Bronchial smooth muscle cell (primary cell): ENCODE measurements at places on chromosomes 16 and 17. TPM values are rescaled to one million over a fixed set of nuclear protein-coding genes. Genes with fewer than 3 reads are reported as not detected.

The TPSG1 gene
- total RNA-seq, result not detected in 2 replicates

The SLC2A4 gene
- total RNA-seq, result 0.09 and 0.16 TPM in 2 replicates

The CMTM1 gene
- 0.95 and 1.5 TPM in 2 replicates for total RNA-seq

The ABCC11 gene
- total RNA-seq, result 0.26 and 0.32 TPM in 2 replicates

The MYL4 gene
- not detected in 2 replicates for total RNA-seq

The SNAI3 gene
- total RNA-seq, result under 0.01 TPM in 1 of 2 replicates, not detected in the other

The CDH3 gene
- 0.16 and 1.3 TPM in 2 replicates for total RNA-seq

The NDUFAB1 gene
- 36.8 and 53.0 TPM in 2 replicates for total RNA-seq

The METTL16 gene
- total RNA-seq, result 8.6 and 10.4 TPM in 2 replicates

The TRAP1 gene
- total RNA-seq, result 36.4 and 48.9 TPM in 2 replicates

The MSLN gene
- not detected in 2 replicates for total RNA-seq

The TK1 gene
- total RNA-seq, result 14.1 and 31.1 TPM in 2 replicates

The SHISA6 gene
- not detected in 2 replicates for total RNA-seq

The LUC7L gene
- total RNA-seq, result 23.3 and 28.8 TPM in 2 replicates

The ZMYND15 gene
- total RNA-seq, result 0.09 TPM in 1 of 2 replicates, not detected in the other

The KRT27 gene
- total RNA-seq, result not detected in 2 replicates

The SLC5A11 gene
- not detected in 2 replicates for total RNA-seq

The CYBC1 gene
- total RNA-seq, result 49.2 and 65.9 TPM in 2 replicates

The PRM3 gene
- not detected in 2 replicates for total RNA-seq

The SGSH gene
- 18.0 and 19.7 TPM in 2 replicates for total RNA-seq

The BAIAP3 gene
- total RNA-seq, result 0.32 and 0.34 TPM in 2 replicates

The MYH1 gene
- total RNA-seq, result not detected in 2 replicates

The FBXL16 gene
- total RNA-seq, result under 0.01 and 0.09 TPM in 2 replicates

The PRSS8 gene
- total RNA-seq, result 0.09 TPM in 1 of 2 replicates, not detected in the other

The CENPT gene
- total RNA-seq, result 21.2 and 22.5 TPM in 2 replicates

The CDRT15L2 gene
- total RNA-seq, result not detected in 2 replicates

The KRTAP1-5 gene
- total RNA-seq, result not detected in 2 replicates

The EVI2B gene
- 0.16 TPM in 1 of 2 replicates, not detected in the other for total RNA-seq

The RHOT1 gene
- total RNA-seq, result 23.2 and 32.8 TPM in 2 replicates

The C16orf89 gene
- 2.5 TPM in 1 of 2 replicates, not detected in the other for total RNA-seq

The CHCT1 gene
- not detected in 2 replicates for total RNA-seq

The MAPT gene
- 0.32 and 0.60 TPM in 2 replicates for total RNA-seq

The GNPTG gene
- 45.9 and 58.0 TPM in 2 replicates for total RNA-seq

The TBC1D28 gene
- not detected in 2 replicates for total RNA-seq

The ZFP3 gene
- 0.69 and 1.3 TPM in 2 replicates for total RNA-seq

The PRSS21 gene
- total RNA-seq, result 1.6 TPM in 1 of 2 replicates, not detected in the other

The C1QTNF8 gene
- not detected in 2 replicates for total RNA-seq

The ZPBP2 gene
- not detected in 2 replicates for total RNA-seq

The HLF gene
- 0.09 and 0.32 TPM in 2 replicates for total RNA-seq

The TMC8 gene
- total RNA-seq, result not detected in 2 replicates

The KCNJ12 gene
- total RNA-seq, result 0.32 and 1.5 TPM in 2 replicates
